ENCODE measurements at places on chromosomes 11 and 22.

GRCh38 chr11:31822927-31823643 lies 12.0 kb upstream of the PAX6 start:
- DNase-seq, result no peak

- DNase-seq, result no peak
Observed at GRCh38 chr11:15476371-15476917, 361.7 kb downstream of the INSC start.

- DNase-seq, result no peak
Observed at GRCh38 chr22:36360871-36361383, 26.8 kb downstream of the MYH9 start.

GRCh38 chr11:9265211-9266131 lies at the start of gene DENND5A:
DENND5A (minus strand) TSS chr11:9265350; CDS start chr11:9265069, 281 bp downstream.
- DNase-seq, result peak; percentile 27

GRCh38 chr11:10978198-10978597 lies 120.3 kb upstream of the ZBED5 start:
- no peak for DNase-seq

DNA sequence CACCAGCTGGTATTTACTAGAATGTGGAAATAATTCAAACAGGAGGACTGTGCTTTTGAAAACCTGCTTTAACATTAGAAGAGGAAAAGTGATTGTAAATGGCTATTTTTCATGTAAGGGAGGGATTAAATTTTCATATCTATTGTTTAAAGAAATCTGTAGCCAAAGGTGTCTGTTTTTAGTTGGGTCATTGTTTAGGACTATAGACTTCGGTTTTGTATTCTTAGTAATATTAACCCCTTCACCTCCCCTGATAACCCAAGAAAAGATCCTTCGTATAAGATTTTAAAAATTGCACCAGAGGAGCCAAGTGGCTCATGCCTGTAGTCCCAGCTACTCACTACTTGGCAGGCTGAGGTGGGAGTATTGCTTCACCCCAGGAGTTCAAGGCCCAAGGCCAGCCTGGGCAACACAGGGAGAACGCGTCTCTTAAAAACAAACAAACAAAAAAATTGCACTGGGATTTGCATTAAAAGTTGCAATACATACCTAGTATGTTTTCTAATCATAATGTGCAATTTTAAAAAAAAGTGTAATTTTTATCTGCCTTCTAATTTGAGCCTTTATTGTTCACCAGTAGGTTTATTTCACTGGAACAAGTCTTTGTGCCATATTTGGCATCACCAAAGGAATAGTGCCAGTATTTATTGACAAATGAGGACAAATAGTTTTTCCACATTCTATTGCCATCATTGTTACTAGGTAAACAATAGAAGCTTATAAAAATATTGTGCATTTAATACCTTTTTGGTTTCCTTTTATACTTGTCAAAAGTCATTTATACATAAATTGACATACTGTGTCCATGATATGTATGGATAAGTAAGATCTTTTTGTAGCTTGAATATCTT lies 34.3 kb downstream of the MTMR3 start:
- no peak for DNase-seq

DNA sequence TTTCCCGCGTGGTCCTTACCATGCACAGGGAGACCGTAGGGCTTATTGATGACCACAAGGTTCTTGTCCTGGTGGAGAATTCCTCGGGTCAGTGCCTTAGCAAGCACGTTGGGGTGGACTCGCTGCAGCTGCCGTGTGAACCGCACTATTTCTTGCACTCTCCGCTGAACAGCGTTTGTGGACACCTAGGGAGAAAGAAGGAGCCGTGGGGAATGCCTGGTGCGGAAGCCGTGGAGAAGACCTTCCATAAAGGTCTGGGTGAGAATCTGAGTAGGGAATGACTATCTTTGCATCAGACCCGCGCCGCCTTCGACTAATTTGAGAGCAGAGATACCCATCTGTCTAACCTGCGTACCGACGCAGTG lies 597 bp downstream of the RPUSD4 start:
- DNase-seq, result no peak

GRCh38 chr11:117550466-117550865 lies 222.8 kb downstream of the CEP164 start:
- no peak for DNase-seq

GRCh38 chr22:45334068-45334467 lies 24.3 kb downstream of the FAM118A start:
- DNase-seq, result no peak

DNA sequence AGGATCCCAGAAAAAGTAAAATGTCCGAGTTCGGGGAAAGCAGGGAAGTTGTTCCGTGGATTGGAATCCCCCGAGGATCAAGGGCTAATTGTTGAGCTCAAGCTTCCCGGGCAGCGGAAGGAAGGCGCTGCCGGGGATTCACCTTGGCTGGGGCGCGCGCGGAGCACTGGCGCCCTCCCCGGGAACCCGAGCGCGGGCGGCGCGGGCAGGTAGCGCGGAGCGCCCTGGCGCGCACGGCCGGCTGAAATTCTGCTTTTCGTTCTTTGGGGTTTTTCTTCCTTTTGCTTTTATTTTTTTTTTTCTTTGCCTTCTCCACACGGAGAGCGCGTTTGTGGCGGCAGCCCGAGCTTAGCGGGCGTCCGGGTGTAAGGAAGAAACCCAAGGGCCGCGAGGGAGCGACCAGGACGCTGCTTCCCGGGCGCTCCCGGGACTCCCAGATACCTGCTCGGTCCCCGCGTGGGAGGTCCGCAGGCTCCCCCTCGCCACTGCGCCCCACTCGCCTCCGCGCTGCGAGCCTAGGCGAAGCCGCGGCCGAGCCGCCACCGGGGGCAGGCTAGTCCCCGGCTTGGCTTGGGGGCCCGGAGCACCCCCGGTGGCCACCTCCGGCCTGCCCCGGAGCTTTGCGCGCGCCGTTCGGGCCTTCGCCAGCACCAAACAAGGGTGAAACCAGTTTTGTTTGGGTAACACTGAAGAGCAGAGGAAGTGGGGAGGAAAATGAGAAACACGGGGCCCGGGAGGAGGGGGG lies 4.8 kb upstream of the IGF2 start:
- DNase-seq, result no peak

- no peak for DNase-seq
Observed at GRCh38 chr11:34928268-34928959, 12.0 kb downstream of the PDHX start.

DNA sequence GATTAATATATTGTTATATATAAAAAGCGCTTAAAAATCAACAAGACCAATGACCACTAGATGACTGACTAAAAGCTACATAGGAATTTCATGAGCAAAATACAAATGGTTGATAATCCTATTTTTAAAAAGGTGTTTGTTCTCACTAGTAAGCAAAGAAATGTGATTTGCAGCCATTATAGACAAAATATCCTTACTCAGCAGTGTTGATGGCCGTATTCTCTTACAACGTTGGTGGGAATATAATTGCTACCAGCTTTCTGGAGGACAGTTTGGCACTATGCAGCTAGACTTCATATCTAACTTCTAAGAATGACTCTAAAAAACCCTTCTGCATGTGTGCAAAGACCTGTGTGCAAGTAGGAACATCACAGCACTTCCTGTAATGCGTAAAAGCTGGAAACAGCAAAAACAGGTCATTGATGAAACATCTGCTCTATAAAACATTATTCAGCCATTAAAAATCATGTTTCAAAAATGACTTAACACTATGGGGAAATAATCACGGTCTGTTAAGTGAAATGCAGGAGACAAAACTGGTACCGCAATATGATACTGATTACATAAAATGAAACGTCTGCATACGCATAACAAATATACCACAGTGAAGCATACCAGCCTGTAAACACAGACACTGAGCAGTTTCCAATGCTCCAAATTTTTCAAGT lies 70.1 kb upstream of the LINC01488 start:
- DNase-seq, result no peak

DNA sequence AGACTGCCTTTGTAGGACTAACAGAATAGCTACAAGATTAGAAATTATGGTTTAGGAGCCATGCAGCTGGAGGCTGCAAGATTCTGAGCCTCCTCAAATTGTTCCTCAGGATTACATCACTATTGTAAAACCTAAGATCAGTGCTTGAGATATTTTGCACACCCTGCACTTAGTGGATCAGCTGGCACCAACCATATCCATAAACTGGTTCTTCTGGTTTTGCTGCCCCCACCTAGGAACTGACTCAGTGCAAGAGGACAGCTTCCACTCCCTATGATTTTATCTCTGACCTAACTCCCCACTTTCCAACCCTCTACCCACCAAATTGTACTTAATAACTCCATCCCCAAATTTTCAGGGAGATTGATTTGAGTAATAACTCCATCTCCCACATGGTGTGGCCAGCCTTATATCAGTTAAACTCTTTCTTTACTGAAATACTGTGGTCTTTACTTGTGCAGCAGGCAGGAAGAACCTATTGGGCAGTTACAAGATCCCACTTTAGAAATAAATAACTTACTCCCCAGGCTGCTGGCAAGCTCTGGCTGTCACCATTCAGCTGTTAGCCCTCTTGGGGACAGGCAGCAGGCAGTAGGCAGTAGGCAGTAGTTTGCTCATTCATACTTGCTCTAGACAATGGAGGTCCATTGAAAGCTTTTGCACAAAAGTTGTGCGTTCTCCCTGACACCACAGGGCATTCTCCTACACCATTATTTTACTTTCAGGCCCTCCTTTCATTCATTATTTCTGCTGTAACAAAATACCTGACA lies 119.0 kb downstream of the SLC17A6 start:
- DNase-seq, result no peak

DNA sequence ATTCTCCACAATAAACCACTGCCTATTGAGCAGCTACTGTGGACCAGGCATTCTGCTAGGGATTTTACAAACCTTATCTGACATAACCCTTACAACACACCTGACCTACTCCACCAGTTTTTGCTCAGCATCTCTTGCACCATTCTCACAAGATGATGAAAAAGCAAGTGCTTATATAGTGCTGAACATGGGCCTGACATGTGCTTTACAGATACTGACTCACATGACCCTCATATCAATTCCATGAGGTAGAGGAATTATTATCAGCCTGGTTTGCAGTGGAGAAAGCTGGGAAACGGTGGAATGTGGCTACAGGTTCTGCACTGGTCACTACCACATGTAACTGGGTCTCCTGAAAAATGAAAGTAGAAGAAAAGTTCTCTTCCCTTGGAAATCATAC lies 37.5 kb upstream of the PANX1 start:
- no peak for DNase-seq

- DNase-seq, result no peak
Observed at GRCh38 chr11:74460481-74461154, 6.7 kb downstream of the KCNE3 start.

DNA sequence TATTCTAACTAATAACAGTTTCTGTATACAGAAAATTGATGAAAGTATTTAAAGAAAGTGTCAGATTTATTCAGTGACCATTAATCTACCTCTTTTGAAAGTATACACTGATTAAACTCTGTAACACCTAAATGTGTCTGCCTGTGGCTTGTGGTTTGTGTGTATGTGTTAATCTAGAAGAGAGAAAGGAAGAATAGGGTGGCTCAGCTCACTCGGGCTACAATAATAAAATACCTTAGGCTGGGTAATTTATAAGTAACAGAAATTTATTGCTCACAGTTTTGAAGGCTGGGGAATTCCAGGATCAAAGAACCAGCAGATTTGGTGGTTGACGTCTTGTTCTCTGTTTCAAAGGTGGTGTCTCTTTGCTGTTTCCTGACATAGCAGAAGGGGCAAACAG lies 13.6 kb upstream of the OR5AS1 start:
- DNase-seq, result no peak

DNA sequence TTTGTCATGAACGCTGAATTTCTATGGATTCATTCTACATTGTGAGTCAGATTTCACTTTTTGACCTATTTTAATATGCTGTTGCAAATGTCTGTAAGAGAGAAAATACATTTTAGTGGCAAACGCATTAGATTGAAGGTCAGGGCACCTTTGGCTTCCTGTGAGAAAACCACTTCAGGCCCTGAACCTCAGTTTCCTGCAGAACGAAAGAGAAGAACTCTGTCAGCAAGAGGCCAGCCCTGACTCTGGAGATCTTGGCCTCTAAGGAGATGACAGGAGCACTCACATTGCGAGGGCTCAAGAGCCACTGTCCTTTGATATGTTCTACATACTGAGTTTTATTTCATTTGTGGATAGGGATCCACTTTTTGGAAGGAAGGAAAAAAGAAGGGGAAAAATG lies 83.6 kb downstream of the KCNJ1 start:
- no peak for DNase-seq

DNA sequence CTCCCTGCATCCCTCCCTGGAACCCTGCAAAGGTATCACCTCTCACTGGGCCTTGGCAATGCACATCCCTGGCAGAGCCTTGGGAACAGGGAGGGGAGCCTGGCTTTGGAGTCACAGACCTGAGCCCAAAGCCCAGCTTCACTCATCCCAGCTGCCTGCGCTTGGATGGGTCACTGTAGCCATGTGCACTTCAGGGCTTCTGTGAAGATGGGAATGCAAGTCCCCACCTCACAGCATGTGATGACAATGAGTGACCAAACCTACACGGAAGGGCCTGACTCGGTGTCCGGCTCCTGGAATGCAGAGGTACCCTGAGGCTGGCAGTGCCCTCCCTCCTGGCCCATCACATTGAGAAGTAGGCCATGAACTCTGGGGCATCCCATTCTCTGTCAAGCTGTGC lies 22.8 kb upstream of the BAIAP2L2 start:
- DNase-seq, result no peak

GRCh38 chr11:13160346-13160745 lies 117.2 kb upstream of the BMAL1 start:
- DNase-seq, result no peak

- no peak for DNase-seq
Observed at GRCh38 chr11:47109051-47109726, 67.5 kb downstream of the ARFGAP2 start.

GRCh38 chr11:10601837-10602236 lies 33.4 kb upstream of the LYVE1 start:
- DNase-seq, result no peak

DNA sequence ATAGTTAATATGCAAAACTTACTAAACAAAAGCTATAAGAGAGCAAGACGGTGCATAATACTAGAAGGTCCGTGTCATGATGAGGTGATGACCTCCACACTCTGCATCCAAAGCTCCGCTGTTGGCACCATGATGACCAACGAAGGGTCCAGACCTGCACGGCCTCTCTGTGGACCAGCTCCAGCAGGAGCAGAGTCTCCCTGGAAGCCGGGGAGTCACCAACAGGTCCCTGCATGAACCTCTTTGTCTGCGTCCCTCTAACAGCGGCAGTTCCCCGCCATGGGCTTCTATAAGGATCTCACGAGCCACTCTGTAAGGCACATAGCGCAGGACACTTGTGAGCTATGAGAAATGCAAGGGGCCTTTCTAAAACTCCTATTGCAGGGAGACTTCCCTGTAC lies 517.3 kb downstream of the BRD1 start:
- DNase-seq, result no peak

- no peak for DNase-seq
Observed at GRCh38 chr11:102513869-102514268, 16.7 kb downstream of the MMP7 start.

GRCh38 chr11:47233051-47233450 lies 15.6 kb downstream of the ACP2 start:
- DNase-seq, result no peak

GRCh38 chr11:116601814-116602636 lies 170.8 kb downstream of the BUD13 start:
- no peak for DNase-seq
